Suppressor macrophage treated with lipopolysaccharide for 1 hour (primary cell): ENCODE measurements at places on chromosomes 1 and 21.

GRCh38 chr1:212640223-212640878, 31.8 kb downstream of the ATF3 start:
- DNase-seq, result no peak

GRCh38 chr1:201890223-201890622, 1.5 kb downstream of the SHISA4 start:
- DNase-seq, result no peak

DNA sequence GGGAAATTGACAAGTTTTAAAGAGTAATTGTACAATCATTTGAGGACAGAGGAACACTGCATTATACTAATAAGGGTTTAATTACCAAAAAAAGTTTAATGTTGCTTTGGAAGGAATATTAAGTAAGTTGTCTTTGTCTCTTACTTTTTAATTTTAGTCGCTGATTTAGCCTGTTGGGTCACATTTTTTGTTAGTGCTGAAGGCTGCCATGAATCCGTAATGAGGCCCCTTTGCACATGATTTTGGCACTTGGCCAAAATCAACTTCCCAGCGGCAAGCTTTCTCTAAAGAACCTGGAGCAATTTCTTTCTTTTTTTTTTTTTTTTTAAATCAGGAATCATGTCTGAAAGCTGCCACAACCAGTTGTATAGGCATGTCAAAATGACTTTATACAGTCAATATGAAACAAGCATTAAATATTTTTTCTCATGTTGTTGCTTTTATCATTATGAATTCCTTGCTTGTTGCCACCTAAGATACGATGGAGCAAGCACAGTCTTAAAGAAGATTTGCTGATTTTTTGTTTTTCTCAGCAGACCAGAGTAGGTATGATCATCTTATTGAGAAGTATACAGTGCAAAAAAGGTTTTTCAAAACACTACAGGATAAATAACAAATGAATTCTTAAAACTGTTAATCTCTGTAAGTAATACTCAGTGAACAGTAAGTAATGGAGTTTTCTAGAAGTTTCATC, 690.4 kb downstream of the USP25 start:
- no peak for DNase-seq

DNA sequence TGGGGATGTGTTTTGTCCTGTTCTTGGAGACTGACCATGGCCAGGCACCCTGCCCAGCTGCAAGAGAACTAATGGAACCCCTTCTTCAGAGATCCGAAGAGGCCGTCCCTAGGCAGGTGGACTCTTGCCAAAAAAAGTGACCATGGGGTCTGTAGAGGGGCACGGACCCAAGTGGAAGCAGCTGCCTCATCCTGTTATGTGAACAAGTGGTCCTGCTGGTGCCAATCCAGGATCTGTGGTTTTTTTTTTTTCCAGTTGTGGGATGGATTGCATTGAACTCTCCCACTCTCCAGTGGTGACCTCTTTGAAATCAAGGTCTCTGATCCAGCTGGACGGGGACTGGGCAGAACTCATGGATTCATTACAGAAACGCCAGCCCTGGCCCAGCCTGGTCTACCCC, 71.2 kb downstream of the ARHGEF10L start:
- DNase-seq, result no peak

- no peak for DNase-seq
Observed at GRCh38 chr1:165355139-165355976, 1.2 kb downstream of the LMX1A start.

- no peak for DNase-seq
Observed at GRCh38 chr1:43818691-43819090, 111.4 kb downstream of the ST3GAL3 start.

DNA sequence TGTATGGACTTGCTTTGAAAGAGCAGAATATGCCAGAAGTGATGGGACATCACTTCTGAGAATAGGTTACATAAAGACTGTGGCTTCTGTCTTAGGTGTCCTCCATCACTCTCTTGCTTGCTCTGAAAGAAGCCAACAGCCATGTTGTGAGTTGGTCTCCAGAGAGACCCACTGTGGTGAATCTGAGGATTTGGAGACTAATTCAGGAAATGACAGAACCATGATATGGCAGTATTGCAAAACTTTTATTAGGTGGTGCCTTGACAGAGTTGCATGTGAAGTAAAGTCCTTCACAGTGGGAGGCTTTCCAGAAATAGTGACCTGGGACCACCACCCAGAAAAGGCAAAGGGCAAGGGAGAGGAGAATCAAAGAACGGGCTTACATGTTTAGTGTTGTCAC, 628.6 kb downstream of the KCNT2 start:
- no peak for DNase-seq

DNA sequence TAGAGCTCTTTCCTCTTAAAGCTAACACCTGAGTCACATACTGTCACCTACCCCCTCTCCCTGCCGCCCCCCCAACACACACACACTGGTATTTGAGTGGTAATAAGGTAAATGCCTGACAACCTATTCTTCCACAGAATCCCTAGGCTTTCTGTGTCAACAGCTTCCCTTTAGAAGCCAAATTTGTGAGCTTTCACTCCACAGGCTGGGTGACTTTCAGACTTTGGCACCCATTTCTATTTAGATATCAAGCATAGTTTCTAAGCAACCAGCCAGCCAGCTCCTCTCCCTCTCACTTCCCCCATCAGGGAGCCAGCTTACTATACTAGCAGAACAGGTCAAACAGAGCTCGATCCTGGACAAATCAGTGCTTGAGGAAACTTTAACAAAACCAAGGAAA, 3.2 kb upstream of the C1orf74 start:
- DNase-seq, result no peak

DNA sequence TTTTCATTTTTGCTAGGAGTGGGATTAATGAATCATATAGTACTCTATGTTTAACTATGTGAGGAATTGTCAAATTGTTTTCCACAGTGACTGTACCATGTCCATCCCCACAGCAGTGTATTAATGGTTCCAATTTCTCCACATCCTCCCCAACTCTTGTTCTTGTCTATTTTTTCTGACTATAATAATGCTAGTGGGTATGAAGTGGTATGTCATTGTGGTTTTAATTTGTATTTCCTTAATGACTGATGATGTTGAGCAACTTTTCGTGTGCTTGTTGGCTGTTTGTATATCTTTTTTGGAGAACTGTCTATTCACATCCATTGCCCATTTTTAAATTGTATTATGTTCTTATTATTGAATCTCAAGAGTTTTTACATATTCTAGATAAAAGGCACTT, 10.0 kb upstream of the KPRP start:
- DNase-seq, result no peak
